Activated CD8-positive, alpha-beta T cell treated with anti-CD3 and anti-CD28 coated beads, Interleukin-2, amount 10 ng/mL, durations not matched to agents 7 days and 5 days (primary cell): ENCODE measurements at places on chromosomes 5 and 9. TPM values are rescaled to one million over a fixed set of nuclear protein-coding genes. Genes with fewer than 3 reads are reported as not detected.

Gene ZNF300
- 0.55 TPM for total RNA-seq

Gene ACTBL2
- not detected for total RNA-seq

Gene C5orf58
- not detected for total RNA-seq

GRCh38 chr5:137218896-137219295 is 280.2 kb downstream of the SPOCK1 start:
- no peak overlapping the region for H3K4me3 ChIP-seq
- H3K27me3 ChIP-seq: peaks cover 11% of the 10 kb centered on the region
- H3K4me1 ChIP-seq: no peaks in the 10 kb centered on the region
- H3K27ac ChIP-seq: no peak overlapping the region

GRCh38 chr5:137401946-137402345 is 97.2 kb downstream of the SPOCK1 start:
- no peaks in the 10 kb centered on the region for H3K36me3 ChIP-seq
- H3K4me1 ChIP-seq: no peaks in the 10 kb centered on the region
- H3K27me3 ChIP-seq: peaks cover 4% of the 10 kb centered on the region
- H3K4me3 ChIP-seq: no peak overlapping the region

- no peaks in the 10 kb centered on the region for H3K36me3 ChIP-seq
- no peak within 1 kb of the TSS for H3K27ac ChIP-seq
- no peak for DNase-seq
- peaks cover 14% of the 10 kb centered on the region for H3K27me3 ChIP-seq
- no peak within 1 kb of the TSS for H3K4me3 ChIP-seq
Observed at GRCh38 chr9:68540712-68541535, at the start of gene TMEM252. TMEM252 (minus strand) TSS chr9:68540883; CDS start chr9:68540814, 69 bp downstream.

GRCh38 chr5:160398806-160399205 is 1.0 kb downstream of the FAM200C start:
- no peaks in the 10 kb centered on the region for H3K27me3 ChIP-seq
- H3K4me1 ChIP-seq: peaks cover 15% of the 10 kb centered on the region
- H3K36me3 ChIP-seq: peaks cover 17% of the 10 kb centered on the region
- H3K27ac ChIP-seq: no peak overlapping the region
- DNase-seq: no peak
- peak overlapping the region; percentile 90 for H3K4me3 ChIP-seq

DNA sequence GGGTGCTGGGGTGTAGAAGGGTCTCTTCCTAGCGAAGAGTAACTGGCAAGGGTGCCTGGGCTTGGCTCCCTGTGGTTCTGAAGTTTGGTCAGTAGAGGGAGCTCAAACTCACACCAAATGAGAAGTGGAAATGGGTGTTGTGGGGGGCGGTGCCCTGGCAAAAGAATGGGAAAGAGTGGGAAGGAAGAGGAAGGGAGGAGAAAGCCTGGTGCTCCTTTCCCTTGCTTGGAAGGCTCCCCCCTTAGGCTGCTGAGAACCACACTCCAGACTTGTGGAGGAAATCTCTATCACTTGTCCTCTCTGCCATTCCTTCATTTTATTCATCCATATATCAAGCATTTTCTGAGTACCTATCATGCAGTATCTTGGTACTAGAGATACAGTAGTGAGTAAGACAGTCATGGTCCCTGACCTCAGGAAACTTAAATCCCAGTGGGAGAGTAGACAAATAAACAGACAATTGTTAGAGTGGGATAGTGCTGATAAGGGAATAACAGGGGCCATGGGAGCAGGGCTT is 13.0 kb downstream of the SLC4A9 start:
- H3K4me1 ChIP-seq: peaks cover 7% of the 10 kb centered on the region
- H3K4me3 ChIP-seq: no peak overlapping the region
- DNase-seq: peak; percentile 59
- H3K27ac ChIP-seq: no peak overlapping the region

GRCh38 chr5:45385321-45386058 is 310.7 kb downstream of the HCN1 start:
- no peak overlapping the region for H3K27ac ChIP-seq
- no peak overlapping the region for H3K4me3 ChIP-seq
- H3K36me3 ChIP-seq: no peaks in the 10 kb centered on the region
- no peak for DNase-seq
- no peaks in the 10 kb centered on the region for H3K4me1 ChIP-seq

DNA sequence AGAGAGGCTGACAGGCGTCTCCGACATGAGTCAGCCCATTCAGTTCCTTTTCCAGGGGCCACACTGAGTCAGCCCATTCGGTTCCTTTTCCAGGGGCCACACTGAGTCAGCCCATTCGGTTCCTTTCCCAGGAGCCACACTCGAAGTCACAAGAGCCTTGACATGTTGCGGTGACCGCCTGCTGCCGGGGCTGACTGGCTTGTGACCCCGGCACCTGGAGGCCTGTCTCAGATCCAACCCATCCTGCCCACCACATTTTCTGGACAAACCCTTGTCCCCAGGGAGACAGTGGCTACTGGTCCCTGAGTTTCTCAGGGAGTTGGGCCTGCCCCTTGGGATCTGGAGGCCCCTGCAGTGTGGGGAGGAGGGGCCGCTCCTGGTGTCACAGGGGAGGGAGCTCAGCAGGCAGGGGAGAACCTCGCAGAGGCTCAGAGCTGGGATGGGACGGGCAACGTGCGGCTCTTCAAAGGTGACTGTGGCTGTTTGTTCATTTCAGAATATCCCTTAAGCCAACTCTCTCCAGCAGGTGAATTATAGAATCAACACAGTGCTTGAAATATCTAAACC is 40.5 kb upstream of the LPCAT1 start:
- H3K27me3 ChIP-seq: peaks cover 11% of the 10 kb centered on the region
- H3K4me3 ChIP-seq: no peak overlapping the region
- no peak for DNase-seq
- no peak overlapping the region for H3K27ac ChIP-seq

GRCh38 chr9:93054758-93055704 is 3.5 kb upstream of the SUSD3 start:
- no peaks in the 10 kb centered on the region for H3K27me3 ChIP-seq
- no peak overlapping the region for H3K27ac ChIP-seq
- H3K4me1 ChIP-seq: peaks cover 40% of the 10 kb centered on the region
- H3K36me3 ChIP-seq: no peaks in the 10 kb centered on the region
- no peak for DNase-seq
- no peak overlapping the region for H3K4me3 ChIP-seq

DNA sequence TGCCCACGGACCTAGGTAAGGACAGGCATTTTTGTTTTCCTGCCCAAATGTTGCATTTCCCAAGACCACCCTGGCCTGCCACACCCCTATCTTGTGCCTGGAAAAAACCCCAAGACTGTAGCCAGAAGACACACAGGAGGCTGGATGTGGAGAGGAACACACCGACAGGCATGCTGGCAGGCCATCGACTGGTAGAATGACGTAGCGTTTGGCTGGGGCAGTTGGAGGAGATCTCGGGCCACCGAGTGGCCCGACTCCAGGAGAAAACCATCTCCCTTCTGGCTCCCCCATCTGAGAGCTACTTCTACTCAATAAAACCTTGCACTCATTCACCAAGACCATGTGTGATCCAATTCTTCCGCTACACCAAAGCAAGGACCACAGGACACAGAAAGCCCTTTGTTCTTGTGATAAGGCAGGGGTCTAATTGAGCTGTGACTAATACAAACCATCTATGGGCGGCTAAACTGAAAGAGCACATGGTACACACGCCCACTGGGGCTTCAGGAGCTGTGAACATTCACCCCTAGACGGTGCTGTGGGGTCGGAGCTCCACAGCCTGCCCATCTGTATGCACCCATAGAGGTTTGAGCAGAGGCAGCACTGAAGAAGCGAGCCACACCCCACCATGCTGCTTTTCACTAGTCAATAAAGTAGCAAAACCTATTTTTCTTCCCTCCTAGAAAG is 38.9 kb upstream of the N4BP3 start:
- H3K36me3 ChIP-seq: no peaks in the 10 kb centered on the region
- H3K4me1 ChIP-seq: peaks cover 6% of the 10 kb centered on the region
- H3K27ac ChIP-seq: no peak overlapping the region
- H3K27me3 ChIP-seq: no peaks in the 10 kb centered on the region

DNA sequence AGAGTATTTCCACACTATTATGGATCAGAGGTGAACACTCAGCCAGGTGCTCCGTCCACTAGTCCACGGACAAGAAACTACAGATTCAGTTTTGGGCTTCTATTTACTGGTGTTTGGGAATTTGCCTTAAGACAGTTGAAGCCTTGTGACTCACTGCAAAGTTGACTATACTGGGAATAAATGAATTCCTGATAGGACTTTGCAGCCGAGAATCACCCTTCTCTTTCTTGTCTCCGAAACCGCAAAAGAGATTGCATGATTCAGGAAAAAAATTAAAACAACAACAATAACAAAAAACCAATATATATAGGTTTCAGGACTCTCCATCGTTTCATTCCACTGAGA is 716 bp downstream of the TMEM171 start:
- no peak overlapping the region for H3K4me3 ChIP-seq
- H3K27me3 ChIP-seq: peaks cover 56% of the 10 kb centered on the region
- peaks cover 24% of the 10 kb centered on the region for H3K4me1 ChIP-seq
- no peak overlapping the region for H3K27ac ChIP-seq

GRCh38 chr5:179731791-179732411 is 721 bp upstream of the MAML1 start:
- H3K4me3 ChIP-seq: peak overlapping the region; percentile 74
- peaks cover 29% of the 10 kb centered on the region for H3K4me1 ChIP-seq
- H3K27me3 ChIP-seq: no peaks in the 10 kb centered on the region
- H3K36me3 ChIP-seq: peaks cover 55% of the 10 kb centered on the region
- H3K27ac ChIP-seq: peak overlapping the region; percentile 87
- no peak for DNase-seq

- no peak for DNase-seq
- H3K36me3 ChIP-seq: no peaks in the 10 kb centered on the region
Observed at GRCh38 chr5:72702881-72703434, 113.5 kb upstream of the TNPO1 start.

- no peaks in the 10 kb centered on the region for H3K36me3 ChIP-seq
- H3K4me1 ChIP-seq: peaks cover 16% of the 10 kb centered on the region
- peak; percentile 54 for DNase-seq
Observed at GRCh38 chr5:154647114-154647760, 107.9 kb upstream of the LARP1 start.

- H3K27ac ChIP-seq: no peak overlapping the region
- DNase-seq: no peak
- H3K4me3 ChIP-seq: no peak overlapping the region
- H3K27me3 ChIP-seq: no peaks in the 10 kb centered on the region
Observed at GRCh38 chr5:131218392-131218791, 45.5 kb upstream of the CDC42SE2 start.

DNA sequence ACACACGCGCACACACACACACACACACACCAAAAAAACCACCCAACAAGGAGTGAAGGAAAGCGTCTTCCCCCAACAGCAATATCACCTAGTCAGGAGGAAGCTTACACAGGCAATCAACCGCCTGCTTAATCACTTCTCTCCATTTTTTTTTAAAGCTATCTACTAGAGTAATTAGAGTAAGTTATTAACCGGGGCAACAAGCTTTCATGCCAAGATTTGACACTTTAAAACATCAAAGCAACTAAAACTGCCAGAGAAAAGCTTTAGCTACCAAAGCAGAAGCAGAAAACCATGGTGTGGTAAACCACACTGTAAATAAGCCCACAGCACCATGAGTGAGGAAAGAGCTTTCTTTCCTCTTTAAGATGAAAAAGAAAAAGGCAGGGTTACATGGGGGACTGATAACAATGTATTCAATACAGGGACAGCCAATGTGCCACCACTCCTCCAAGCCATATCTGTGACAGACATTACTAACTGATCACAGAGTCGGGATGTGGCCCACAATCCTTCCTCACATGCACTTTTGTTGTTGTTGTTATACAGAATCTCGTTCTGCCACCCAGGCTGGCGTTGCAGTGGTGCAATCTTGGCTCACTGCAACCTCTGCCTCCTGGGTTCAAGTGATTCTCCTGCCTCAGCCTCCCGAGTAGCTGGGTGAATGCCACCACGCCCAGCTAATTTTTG is 282.1 kb downstream of the CRB2 start:
- H3K4me3 ChIP-seq: peak overlapping the region; percentile 74
- DNase-seq: peak; percentile 83
- H3K4me1 ChIP-seq: peaks cover 53% of the 10 kb centered on the region
- H3K27ac ChIP-seq: peak overlapping the region; percentile 77

DNA sequence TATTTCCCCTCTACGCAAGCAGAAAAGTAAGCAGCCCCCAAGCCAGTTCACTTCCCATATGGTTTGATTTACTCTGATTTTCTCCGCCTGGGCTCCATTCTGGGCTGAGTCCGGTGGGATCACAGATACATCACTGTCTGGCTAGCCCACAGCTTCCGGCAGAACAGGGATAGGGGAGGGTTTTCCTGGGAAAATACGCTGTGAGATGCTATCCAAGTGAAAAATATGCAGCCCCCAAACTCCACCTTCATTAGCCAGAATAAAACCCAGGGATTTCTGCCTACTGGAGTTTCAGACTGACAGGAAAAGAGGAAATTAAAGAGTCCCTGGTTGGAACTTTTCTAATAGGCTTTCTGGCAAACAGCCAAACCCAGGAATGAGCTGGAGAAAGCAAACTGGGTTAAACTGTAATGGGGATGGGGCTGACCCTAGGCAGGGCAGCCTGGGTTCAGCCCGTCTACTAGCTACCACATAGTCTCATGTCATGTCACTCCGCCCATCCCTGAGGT is 16.9 kb upstream of the NIPAL4 start:
- DNase-seq: no peak
- no peaks in the 10 kb centered on the region for H3K4me1 ChIP-seq
- peaks cover 31% of the 10 kb centered on the region for H3K27me3 ChIP-seq
- H3K4me3 ChIP-seq: no peak overlapping the region
- H3K27ac ChIP-seq: no peak overlapping the region

DNA sequence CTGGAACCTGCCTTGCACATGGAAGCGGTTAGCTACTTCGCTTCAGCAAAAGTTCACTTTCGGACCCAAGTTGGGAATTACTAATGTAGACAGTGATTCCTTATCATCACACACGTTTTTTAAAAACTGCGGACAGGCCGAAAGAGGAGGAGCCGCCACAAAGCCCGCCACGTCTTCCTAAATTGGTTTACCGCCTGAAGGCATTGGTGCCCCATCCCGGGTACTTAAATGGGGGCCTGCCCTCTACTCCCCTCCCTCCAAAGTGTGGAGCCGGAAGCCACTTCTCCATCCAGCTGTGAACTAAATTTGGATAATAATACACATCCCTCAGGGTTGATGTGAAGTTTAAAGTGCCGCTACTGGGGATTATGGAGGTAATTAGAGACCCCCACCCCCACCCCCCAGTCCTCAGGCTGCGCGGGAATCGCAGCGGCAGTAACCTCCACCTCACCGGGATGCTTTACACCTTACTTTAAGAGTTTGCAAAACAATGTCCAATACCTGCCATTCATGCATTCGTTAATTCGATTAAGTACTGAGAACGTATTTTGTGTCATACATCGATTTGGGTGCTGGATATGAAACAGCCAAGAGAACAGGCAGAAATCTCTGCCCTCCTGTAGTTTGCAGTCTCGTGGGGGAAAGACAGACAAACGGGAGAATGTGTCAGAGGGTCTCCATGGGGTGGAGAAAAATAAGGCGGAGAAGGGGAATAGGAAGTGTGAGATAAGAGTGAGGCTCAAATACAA is 937 bp upstream of the MACROH2A1 start:
- H3K27me3 ChIP-seq: peaks cover 14% of the 10 kb centered on the region
- H3K27ac ChIP-seq: peak overlapping the region; percentile 87
- H3K36me3 ChIP-seq: peaks cover 22% of the 10 kb centered on the region
- H3K4me1 ChIP-seq: peaks cover 40% of the 10 kb centered on the region
